Purkinje cell (primary cell): ENCODE measurements at places on chromosomes 13 and 19. TPM values are rescaled to one million over a fixed set of nuclear protein-coding genes. Genes with fewer than 3 reads are reported as not detected.

The LGALS7 gene
- polyA plus RNA-seq, result not detected in 2 replicates

The JUNB gene
- polyA plus RNA-seq, result 1.1 TPM in 1 of 2 replicates, not detected in the other

The POU2F2 gene
- 0.56 TPM in 1 of 2 replicates, not detected in the other for polyA plus RNA-seq

The MTUS2 gene
- polyA plus RNA-seq, result 10.3 and 14.4 TPM in 2 replicates

The MRPL54 gene
- 26.8 and 57.2 TPM in 2 replicates for polyA plus RNA-seq

The STAP2 gene
- polyA plus RNA-seq, result 2.9 TPM in 1 of 2 replicates, not detected in the other

The WDR87 gene
- polyA plus RNA-seq, result not detected in 2 replicates

The WTIP gene
- not detected in 2 replicates for polyA plus RNA-seq

The CYP2A6 gene
- polyA plus RNA-seq, result not detected in 2 replicates

The APOC1 gene
- polyA plus RNA-seq, result 5.7 and 19.8 TPM in 2 replicates

The COL5A3 gene
- polyA plus RNA-seq, result 0.52 and 0.60 TPM in 2 replicates

The CDX2 gene
- not detected in 2 replicates for polyA plus RNA-seq

The UPK1A gene
- polyA plus RNA-seq, result 0.27 TPM in 1 of 2 replicates, not detected in the other

The PCDH8 gene
- not detected in 2 replicates for polyA plus RNA-seq

The SWSAP1 gene
- polyA plus RNA-seq, result 1.2 TPM in 1 of 2 replicates, not detected in the other

The PABPC3 gene
- 0.21 and 1.1 TPM in 2 replicates for polyA plus RNA-seq

The ZNF28 gene
- polyA plus RNA-seq, result 4.6 and 6.3 TPM in 2 replicates

The SYCN gene
- not detected in 2 replicates for polyA plus RNA-seq

The DZIP1 gene
- 4.0 and 4.9 TPM in 2 replicates for polyA plus RNA-seq

The CSNK1G2 gene
- polyA plus RNA-seq, result 0.40 and 0.52 TPM in 2 replicates

The HNRNPUL1 gene
- 14.1 and 15.2 TPM in 2 replicates for polyA plus RNA-seq

The SYT3 gene
- 1.3 and 2.3 TPM in 2 replicates for polyA plus RNA-seq

The PGLYRP1 gene
- polyA plus RNA-seq, result not detected in 2 replicates

The OVOL3 gene
- not detected in 2 replicates for polyA plus RNA-seq

The ZNF530 gene
- polyA plus RNA-seq, result 5.2 and 5.9 TPM in 2 replicates

The CYP4F2 gene
- not detected in 2 replicates for polyA plus RNA-seq

The RGS9BP gene
- 1.1 TPM in 1 of 2 replicates, not detected in the other for polyA plus RNA-seq

The SRRM5 gene
- not detected in 2 replicates for polyA plus RNA-seq

The CTXN1 gene
- 2.1 TPM in 1 of 2 replicates, not detected in the other for polyA plus RNA-seq

The ATP8B3 gene
- not detected in 2 replicates for polyA plus RNA-seq

The PNMA8B gene
- polyA plus RNA-seq, result 4.9 and 6.1 TPM in 2 replicates

The APOC4 gene
- not detected in 2 replicates for polyA plus RNA-seq

The IZUMO2 gene
- polyA plus RNA-seq, result 1.0 TPM in 1 of 2 replicates, not detected in the other

The CELF5 gene
- 0.15 and 5.7 TPM in 2 replicates for polyA plus RNA-seq

The RNF6 gene
- 188 and 204 TPM in 2 replicates for polyA plus RNA-seq

The LILRB3 gene
- 0.11 TPM in 1 of 2 replicates, not detected in the other for polyA plus RNA-seq

The S1PR4 gene
- not detected in 2 replicates for polyA plus RNA-seq

The KISS1R gene
- polyA plus RNA-seq, result not detected in 2 replicates

The PLVAP gene
- not detected in 2 replicates for polyA plus RNA-seq

The PRR22 gene
- not detected in 2 replicates for polyA plus RNA-seq

The AMH gene
- polyA plus RNA-seq, result not detected in 2 replicates

The PIP5K1C gene
- polyA plus RNA-seq, result 2.9 and 6.6 TPM in 2 replicates

The RASA3 gene
- polyA plus RNA-seq, result 0.40 and 0.52 TPM in 2 replicates

The ZNF439 gene
- polyA plus RNA-seq, result 2.2 and 8.2 TPM in 2 replicates

The C19orf18 gene
- polyA plus RNA-seq, result 0.45 TPM in 1 of 2 replicates, not detected in the other

The GZMM gene
- polyA plus RNA-seq, result not detected in 2 replicates

The ZNF473 gene
- 1.6 and 3.6 TPM in 2 replicates for polyA plus RNA-seq

The PCDH20 gene
- polyA plus RNA-seq, result 8.3 TPM in 1 of 2 replicates, not detected in the other

The TTYH1 gene
- polyA plus RNA-seq, result 38.1 and 45.6 TPM in 2 replicates

The RGL3 gene
- 3.5 TPM in 1 of 2 replicates, not detected in the other for polyA plus RNA-seq

The CEACAM7 gene
- 2.4 TPM in 1 of 2 replicates, not detected in the other for polyA plus RNA-seq

The FAM124A gene
- polyA plus RNA-seq, result 0.28 and 2.3 TPM in 2 replicates

The CEACAM3 gene
- polyA plus RNA-seq, result not detected in 2 replicates
